ENCODE measurements at places on chromosomes 2 and 18.
A peak's percentile ranks its signal among the peaks of the same experiment; 100 is the strongest.

DNA sequence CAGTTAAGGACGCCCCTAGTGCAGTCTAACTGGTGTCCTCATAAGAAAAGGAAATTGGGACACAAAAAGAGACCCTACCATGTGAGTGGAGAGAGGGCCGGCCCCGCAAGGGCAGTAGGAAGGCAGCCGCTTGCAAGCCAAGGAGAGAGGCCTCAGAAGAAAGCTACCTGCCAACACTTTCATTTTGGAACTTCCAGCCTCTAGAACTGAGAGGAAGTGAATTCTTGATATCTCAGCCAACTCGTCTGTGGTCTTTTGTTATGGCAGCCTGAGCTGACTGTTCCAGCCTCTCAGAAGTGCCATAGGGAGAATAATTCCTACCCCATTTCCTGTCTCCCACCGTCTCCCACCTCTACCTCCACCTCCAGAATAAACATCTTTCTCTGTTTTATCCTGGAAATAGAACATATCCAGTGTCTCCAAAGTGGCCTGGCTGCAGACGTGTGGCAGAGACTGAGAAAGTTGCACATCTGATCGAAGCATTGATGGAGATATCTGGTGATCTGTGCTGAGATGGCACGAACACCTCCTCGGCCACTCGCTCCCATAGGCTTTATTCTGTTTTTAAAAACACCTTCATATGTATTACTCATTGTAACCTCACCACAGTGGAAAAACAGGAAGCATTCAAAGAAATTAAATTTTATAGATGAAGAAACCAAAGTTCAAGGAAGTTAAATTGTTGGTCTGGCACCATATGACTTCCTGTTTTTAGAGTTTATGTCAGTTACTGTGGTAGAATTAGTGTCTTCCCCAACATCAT is 39.5 kb upstream of the MARCO start:
- no peak for DNase-seq

DNA sequence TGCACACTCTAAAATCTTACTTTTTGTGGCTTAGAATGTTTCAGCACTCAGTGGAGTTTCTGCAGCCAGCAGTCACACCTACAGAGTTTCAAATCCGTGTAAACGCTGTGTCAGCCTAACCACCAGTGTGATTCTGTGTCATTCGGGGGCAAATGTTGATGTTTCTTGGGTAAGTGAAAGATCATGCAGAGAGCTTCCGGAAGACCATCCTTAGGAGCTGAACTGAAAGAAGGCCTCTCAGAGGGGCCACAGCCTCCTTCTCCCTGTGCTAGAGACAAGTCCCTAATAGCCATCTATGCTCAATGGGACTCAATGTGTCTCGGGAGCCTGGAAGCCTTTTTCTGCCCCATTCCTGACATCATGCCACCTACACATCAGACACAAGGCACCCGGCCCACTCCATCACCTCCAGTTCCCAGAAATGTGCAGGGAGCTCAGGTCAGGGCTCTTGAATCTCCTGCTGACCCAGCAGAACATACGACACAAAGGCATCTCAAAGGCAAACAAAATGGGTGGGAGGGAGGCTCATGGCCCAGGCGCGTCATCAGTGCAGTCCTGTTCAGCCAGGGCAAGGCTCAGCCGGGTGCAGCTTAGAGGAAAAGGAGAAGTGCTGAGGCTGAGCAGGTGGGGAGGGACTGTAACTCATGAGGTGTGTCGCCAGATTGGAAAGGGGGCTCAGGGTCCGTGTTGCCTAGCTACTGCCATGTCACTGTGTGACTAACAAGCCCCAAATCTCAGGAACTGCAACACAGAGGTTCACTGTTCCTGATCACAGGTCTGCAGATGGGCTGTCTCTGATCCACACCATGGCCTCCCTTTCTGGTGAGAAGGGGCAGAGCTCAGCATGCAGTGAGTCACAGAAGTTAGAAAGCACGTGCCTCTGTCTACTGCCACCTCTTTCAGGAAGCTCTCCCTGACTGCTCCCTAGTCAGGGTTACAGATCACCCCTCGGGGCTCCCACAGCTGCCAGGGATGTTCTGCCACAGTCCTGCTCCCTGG is 82.0 kb downstream of the SMAD7 start:
- DNase-seq, result peak; percentile 50

GRCh38 chr2:148877403-148877740 is 2.3 kb downstream of the KIF5C start:
- DNase-seq, result no peak

- DNase-seq, result no peak
Measured at GRCh38 chr2:10234409-10235094, 68.2 kb upstream of the HPCAL1 start.

GRCh38 chr2:127128445-127128904 is 21.5 kb upstream of the BIN1 start:
- no peak for DNase-seq

- no peak for DNase-seq
Measured at GRCh38 chr2:127560931-127561280, 25.4 kb downstream of the MYO7B start.

GRCh38 chr2:2101924-2102323 is 229.2 kb downstream of the MYT1L start:
- no peak for DNase-seq

DNA sequence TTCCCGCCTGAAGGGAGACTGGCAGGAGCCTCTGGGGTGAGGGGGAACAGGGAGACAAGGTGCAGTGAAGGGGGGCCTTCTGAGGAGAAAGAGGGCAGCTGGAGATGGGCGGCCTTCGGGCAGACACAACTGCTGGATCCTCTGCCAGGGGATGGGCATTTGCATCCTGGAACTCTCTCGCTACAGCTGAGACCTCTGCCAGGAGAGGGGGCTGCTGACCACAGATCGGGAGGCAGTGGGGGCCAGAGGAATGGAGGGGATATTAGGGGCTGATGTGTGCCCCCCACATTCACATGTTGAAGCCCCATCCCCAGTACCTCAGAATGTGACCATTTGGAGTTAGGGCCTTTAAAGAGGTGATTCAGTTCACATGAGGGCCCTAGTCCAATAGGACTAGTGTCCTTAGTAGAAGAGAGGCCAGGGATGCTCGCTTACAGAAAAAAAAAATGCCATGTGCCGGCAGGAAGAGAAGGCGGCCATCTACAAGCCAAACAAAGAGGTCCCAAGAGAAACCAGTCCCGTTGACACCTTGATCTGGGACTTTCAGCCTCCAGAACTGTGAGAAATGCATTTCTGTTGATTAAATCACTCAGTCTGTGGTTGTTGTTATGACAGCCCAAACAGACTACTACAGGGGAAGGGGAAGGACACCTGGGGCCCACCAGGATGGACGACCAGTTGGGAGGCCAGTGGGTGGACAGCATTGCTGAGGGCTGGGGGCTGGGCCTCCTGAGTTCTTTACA is 50.0 kb downstream of the TRABD2A start:
- no peak for DNase-seq

DNA sequence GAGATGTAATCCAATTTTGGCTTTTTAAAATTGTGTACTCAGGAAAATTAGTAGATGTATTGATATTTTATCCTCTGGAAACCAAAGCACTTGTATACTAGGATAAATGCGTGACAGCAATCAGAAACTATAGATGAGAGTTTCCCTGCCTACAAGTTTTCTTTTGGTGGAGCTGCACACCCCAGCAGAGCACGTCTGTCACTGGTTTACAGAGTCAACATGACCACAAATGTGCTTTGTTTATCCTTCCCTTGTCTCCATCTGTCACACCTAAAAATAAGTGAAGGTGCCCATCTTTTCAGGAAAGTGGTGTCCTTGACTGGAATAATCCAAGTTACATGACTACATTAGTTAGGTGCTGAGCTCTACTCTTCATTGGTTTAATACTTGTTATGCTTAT is 210.4 kb upstream of the DSEL start:
- DNase-seq, result no peak

DNA sequence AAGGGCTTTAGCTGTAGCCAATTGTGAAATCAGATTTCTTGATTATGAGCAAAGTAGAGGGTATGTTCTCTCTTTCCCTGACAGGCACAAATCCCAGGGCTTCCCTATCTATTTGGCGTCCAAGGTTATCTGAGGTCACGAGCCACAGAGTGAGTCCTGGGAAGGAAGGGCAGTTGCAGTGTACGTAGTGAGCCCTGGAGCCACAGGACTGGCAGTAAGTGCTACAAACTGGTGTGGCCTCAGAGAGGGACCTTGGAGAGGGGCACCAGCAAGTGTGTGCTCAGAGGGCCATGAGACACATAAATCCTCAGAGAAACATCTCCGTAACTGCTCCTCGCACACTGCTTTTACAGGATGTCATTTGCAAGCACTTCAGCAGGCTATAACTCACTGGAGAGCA is 115.5 kb upstream of the SH3BP4 start:
- DNase-seq, result no peak

DNA sequence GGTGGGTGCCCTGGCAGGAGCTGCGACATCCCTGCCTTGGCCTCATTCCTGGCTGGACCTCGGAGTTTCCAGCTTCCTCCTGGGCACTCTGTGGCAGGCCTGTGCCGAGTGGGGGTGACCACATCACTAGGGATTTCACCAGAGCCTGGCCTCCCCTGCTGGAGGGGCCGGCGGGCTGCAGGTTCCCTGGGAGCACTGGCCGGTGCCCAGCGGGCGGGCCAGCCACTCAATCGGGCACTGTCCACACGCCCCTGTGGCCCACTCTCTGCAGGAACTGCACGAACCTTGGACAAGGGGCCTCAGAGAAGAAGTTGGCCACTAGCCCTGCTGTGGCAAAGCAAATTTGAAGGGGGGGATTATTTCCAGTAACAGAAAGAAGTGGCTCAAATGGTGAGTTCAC is 110.7 kb upstream of the APCDD1 start:
- DNase-seq, result no peak

DNA sequence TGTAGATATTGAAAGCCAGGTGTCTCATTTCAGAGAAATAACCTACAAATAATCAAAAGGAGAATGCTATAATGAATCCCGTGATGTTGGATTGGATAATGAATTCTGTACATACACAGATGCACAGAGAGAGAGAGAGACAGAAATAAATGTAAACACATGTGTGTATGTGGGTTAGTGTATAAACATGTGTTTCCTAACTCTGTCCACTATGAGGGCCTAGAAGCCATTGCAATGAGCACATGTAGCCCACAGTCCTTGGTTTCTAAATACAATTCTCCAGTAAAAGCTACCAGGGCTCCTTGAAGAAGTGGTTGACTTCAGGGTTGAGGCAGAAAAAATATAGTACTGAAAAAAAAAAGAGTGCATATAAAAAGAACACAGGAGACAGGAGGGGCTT is 109.5 kb downstream of the INHBB start:
- no peak for DNase-seq

- DNase-seq, result no peak
Measured at GRCh38 chr2:187769437-187769836, 215.2 kb upstream of the TFPI start.

DNA sequence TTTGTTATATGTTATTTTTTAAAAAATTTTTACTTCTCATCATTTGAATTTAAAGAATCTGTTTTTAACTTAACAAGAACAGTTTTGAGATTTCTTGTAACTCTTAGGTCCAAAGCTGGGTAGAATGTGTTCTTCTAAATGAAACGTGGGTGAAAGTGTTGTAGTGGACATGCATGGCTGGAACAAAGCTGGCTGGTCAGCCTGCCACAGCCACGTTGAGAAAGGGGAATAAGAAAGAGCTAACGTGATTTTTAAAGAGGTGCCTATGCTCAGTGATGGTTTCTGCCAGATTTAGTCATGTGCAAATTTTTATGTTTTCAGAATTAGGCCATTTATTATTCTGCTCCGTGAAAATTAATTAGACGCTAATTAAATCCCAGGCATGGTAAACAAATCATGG is 203.9 kb upstream of the COL3A1 start:
- DNase-seq, result no peak

DNA sequence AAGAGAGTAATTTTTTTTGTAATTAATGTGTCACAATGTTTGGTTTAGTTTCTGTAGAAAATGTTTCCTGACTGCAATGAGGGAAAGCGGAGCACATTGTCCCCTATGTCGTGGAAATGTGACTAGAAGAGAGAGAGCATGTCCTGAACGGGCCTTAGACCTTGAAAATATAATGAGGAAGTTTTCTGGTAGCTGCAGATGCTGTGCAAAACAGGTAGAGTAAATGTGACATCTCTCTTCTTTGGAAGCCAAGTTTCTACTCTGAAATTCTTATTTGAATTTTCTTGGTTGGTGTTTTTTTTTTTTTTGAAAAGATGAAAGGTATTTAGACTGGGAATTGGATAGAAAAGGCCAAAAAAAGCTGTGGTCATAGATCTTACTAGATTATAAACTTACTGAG is 20.0 kb downstream of the RNF138 start:
- no peak for DNase-seq

DNA sequence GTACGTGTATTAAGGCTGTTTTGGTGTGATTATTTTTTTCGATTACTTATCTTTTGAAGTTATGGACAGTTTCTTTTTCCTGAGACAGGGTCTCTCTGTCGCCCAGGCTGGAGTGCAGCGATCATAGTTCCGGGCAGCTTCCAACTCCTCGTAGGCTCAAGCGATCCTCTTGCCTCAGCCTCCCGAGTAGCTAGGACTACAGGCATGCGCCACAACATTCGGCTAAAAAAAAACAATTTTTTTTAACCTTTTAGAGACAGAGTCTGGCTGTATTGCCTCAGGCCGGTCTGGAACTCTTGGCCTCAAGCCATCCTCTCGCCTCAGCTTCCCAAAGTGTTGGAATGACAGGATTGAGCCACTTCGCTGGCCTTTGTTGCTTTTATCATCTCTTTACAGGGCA is 945 bp downstream of the HAT1 start:
- no peak for DNase-seq

DNA sequence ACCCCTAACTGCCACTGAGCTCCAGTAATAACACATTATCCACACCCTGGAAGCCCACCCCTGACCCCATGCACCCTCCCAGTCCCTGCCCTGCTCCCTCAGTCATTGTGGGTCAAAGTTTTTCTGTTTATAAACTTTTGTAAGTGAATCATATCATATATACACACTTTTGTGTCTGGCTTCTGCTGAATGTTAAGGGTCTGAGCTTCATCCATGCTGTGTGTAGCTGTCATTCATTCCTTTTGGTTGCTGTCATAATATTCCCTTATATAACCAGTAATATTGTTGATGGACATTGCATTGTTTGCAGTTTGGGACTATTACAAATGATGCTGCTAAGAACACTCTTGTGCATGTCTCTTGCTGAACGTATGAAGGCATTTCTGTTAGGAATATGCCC is 14.5 kb downstream of the CNNM4 start:
- DNase-seq, result no peak

GRCh38 chr2:220856486-220856885 is 715.6 kb downstream of the EPHA4 start:
- DNase-seq, result no peak

DNA sequence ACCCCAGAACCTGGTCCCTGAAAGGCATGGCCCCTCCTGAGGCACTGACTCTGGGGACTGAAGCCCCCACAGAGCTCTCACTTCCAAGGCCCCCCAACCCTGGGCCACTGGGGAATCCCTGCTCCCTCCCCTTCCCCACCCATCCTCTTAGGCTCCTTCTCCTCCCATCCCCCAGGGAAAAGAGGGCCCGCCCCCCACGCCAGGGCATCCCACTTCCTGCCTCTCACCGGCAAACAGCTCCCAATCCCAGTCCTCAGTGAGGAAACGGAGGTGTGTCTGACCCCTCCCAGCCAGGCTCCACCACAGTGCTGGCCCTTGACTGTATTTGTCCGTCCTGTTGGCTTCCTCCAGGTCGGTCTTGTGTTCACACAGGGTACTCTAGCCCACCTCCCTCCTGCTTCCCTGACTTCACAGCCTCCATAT is 35.0 kb upstream of the PTMA start:
- no peak for DNase-seq

- no peak for DNase-seq
Measured at GRCh38 chr2:136052369-136053362, 65.3 kb downstream of the CXCR4 start.

GRCh38 chr2:12116228-12116750 is 369.9 kb downstream of the LPIN1 start:
- no peak for DNase-seq

GRCh38 chr2:76050196-76050595 is 339.5 kb upstream of the GCFC2 start:
- DNase-seq, result no peak

Measured in stimulated activated CD4-positive, alpha-beta T cell treated with anti-CD3 and anti-CD28 coated beads, TNF-alpha, amount 100 ng/mL, for 48 hours (primary cell).